NCI-H1436 treated with DMSO at 0.1 percent for 48 hours (cell line): ENCODE measurements at places on chromosomes 3 and 15.

- DNase-seq: no peak
Measured at GRCh38 chr15:41259546-41260189, 28.6 kb downstream of the CHP1 start.

- DNase-seq: no peak
Measured at GRCh38 chr3:14262212-14262611, 83.6 kb downstream of the LSM3 start.

- no peak for DNase-seq
Measured at GRCh38 chr3:156859578-156859977, 33.4 kb downstream of the LEKR1 start.

GRCh38 chr15:57548835-57549234 is 42.9 kb upstream of the MYZAP start:
- DNase-seq: no peak

GRCh38 chr3:108590460-108590859 is 938 bp downstream of the DZIP3 start:
- DNase-seq: no peak

DNA sequence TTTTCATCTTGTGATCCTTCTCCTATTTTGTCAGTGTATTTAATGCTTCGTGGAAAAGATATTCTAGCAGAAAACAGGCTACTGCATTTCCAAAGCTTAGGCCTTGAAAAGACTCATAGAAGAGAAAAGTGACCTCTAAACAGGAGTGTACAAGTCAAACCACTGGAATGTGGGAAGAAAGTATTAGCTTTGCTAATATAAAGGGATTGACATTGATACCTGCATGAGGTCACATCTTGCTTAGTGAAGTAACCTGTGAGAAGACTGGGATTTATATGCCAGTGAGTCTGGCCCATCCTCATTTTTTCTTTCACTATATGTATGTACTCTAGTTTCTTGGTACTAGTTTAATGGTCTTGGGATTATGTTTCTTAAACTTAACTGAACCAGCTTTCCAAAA is 132.9 kb upstream of the TMC3 start:
- no peak for DNase-seq

DNA sequence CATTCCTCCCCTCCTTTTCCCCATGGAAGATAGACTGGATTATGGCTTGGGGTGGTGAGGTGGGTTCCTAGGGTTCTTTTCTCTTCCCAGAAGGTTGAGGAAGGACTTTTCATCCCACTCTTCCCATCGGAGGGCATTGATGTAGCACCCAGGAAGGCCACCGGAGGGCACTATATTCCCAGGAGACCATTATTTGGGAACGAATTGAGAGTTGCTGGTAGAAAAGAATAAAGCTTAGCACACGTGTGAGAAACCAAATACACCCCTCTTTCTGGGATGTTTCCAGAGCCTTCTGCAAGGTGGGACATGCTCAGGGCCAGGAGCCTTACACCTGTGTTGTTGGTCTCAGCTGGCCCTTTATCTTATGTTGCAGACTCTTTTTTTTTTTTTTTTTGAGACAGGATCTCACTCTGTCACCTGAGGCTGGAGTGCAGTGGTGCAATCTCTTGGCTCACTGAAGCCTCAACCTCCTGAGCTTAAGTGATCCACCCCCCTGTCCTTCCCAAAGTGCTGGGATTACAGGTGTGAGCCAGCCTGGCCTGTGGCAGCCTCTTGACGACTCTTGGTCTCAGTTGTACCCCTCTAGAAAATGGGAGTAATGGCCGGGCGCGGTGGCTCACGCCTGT is 6.3 kb upstream of the CDC25A start:
- DNase-seq: no peak

DNA sequence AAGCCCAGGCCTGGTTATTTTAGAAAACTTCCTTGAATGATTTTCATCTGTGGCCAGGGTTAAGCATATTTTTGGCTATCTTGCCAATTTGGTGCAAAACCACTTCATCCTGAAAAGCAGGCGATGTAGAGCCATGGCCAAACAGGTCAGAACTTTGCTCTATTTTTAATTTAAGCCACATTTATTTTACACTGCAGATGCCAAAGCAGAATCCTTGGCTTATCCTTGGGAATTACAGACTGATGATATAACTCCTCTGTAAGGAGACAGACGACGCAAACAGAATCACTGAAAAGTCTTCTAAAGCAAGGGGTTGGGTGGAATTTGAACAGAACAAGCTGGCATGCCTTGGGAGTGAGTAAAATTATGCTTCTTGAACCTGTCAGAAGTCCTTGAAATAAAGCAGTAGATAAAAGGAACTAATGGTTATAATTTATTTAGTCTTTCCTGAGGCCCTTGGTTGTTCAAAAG is 121.9 kb downstream of the CHST2 start:
- DNase-seq: no peak

DNA sequence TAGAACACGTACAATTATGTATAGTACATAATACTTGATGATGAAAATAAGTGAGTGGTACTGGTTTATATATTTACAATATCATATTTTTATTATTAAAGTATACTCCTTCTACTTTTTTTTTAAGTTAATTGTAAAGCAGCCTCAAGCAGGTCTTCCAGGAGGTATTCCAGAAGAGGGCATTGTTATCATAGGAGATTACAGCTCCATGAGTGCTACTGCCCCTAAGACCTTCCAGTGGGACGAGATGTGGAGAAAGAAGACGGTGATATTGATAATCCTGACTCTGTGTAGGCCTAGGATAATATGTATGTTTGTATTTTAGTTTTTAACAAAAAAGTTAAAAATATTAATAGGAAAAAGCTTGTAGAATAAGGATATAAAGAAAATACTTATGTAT is 40.3 kb upstream of the SCN5A start:
- DNase-seq: no peak

DNA sequence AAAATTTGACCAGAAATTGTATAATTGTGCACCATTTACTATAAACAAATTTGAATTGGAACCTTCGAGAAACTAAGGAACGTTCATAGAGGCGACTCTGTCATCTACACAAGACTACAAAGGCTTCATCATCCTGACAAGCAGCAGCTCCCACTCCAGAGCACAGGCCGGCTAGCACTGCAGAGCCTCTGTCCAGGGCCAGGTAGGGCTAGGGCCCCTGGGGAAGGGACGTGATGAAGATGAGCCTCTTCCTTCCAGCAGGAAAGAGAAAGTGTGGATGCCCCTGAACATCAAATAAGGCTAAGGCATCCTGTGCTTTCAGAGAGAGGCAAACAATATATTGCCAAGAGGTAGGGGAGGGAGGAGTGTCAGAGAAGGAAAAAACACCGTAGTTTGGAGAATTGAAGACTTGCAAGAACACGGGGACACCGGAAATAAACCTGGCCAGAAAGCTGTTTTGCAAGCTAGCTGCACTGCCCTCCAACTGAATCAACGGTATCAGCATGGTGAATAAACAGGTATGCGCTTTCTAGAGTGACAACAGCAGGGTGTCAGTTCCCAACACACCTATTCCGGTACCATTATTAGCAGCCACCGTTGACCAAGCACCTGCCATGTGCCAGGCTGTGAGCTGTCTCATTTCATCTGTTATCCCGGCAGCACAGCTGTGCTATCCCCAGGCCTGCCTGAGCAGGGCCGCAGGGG is 12.4 kb downstream of the XXYLT1 start:
- no peak for DNase-seq

GRCh38 chr15:52256366-52256765 is 39.2 kb downstream of the MYO5C start:
- DNase-seq: no peak

- no peak for DNase-seq
Measured at GRCh38 chr3:117998071-117998470, 1036.6 kb downstream of the IGSF11 start.

DNA sequence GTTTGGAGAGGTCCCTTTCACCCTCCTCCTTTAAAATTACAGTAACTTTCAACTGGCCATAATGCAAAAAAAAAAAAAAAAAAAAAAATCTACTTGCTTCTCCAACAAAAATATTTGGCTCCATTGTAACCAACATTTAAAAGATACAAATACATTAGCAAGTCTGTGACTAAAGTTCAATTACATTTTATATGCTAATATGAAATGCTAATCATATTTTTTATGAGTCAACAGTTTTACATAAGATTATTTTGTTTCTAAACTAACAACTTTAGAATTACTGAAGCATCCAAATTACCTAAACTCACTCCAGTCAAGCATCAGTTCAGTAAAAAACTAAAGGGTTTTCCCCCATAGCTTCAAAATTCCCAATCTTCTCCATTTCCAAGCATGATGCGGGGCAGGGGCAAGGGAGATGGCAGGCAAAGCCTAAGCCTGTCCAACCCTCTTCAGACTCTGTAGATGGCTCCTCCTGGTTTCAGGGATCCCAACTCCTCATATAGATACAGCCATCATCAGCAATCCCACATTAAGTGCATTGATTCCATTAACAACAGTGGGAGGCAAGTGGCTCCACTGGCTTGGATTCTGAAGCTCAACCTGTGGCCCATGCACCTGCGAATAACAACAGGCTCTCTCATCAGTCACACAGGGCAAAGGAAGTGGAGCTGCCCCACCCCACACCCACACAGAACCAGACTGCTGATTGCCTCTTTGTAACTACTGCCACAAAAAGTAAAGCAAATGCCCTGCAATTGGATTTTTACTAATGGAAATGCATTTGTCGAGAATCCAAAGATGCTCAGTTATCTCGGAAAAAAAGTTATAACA is 15.0 kb downstream of the SFMBT1 start:
- no peak for DNase-seq

GRCh38 chr3:133169331-133170068 is 131.3 kb downstream of the TMEM108 start:
- peak; percentile 77 for DNase-seq

GRCh38 chr3:15063238-15063637 is 1.9 kb downstream of the MRPS25 start:
- DNase-seq: no peak

GRCh38 chr3:122602011-122602710 is 24.7 kb downstream of the PARP15 start:
- no peak for DNase-seq

DNA sequence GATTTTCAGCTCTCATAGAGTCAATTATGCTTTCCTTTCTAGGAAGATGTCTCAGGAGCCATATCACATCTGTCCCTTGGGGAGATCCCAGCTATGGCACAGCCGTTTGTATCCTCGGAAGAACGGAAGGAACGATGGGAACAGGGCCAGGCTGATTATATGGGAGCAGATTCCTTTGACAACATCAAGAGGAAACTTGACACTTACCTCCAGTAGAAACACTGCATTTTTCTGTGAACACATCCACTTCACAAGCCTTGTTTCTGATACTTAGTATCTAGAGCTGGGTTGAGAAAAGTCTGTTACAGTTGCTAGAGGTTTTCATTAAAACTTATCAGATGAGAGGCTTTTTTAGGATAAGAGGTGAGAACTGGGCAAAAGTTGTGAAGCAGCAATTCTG is 35.4 kb downstream of the GYG1 start:
- DNase-seq: no peak
